ENCODE measurements at places on chromosomes 4 and X.

GRCh38 chr4:85805891-85806290, 330.9 kb downstream of the ARHGAP24 start:
- no peak for DNase-seq

GRCh38 chr4:176300036-176300435, 19.7 kb upstream of the SPCS3 start:
- DNase-seq, result no peak

GRCh38 chr4:183191630-183192029, 92.6 kb downstream of the WWC2 start:
- DNase-seq, result no peak

DNA sequence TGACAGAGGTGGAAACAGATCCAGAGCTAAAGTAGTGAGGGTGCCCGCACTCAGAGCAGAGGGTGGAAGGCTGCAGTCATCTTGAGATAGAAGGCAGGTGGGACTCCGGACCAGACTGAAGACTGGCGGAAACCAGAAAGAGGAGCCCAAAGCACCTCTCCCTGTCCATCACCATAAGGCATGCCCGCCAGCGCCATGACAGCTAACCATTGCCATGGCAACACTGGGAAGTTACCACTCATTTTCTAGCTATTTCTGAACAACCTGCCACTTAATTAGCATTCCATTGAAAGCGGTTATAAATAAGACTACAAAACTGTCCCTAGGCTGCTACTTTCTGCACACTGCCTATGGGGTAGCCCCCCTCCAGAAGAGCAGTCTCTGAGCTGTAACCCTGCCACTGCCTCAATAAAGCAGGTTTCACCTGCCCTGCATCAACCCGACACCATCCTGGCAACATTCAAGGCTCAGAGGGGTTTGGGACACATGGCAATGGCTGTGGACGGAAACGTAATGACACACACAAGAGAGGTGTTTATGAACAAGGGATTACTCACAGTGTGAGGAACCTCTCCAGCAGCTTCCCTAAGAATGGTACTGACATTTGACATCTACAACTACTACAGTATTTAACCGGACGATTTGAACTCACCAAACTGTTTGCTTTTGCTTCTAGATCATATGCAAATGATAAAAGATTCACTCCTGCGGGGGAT, 27.8 kb upstream of the FGFBP2 start:
- no peak for DNase-seq

DNA sequence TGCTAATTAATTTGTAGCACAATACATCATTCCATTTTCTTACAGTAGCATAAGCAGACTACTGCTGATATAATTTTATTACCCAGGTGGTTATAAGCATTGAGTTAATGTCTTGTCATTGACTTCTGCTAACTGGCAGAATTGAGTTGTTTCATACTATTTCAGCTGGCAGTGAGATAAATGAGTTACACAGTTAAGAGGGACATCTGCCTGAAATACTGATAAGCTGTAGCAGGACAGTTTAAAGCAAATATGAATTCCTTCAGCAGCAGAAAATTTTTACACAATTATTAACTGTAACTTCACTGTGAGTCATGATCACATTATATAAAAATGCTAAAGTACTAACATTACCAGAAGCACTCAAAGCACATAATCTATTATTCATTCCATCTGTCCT, 326.8 kb downstream of the INPP4B start:
- DNase-seq, result peak; percentile 4

GRCh38 chr4:151992332-151993154, 231.7 kb upstream of the GATB start:
- DNase-seq, result peak; percentile 12

GRCh38 chr4:89215736-89216135, 91.9 kb downstream of the GPRIN3 start:
- DNase-seq, result no peak

DNA sequence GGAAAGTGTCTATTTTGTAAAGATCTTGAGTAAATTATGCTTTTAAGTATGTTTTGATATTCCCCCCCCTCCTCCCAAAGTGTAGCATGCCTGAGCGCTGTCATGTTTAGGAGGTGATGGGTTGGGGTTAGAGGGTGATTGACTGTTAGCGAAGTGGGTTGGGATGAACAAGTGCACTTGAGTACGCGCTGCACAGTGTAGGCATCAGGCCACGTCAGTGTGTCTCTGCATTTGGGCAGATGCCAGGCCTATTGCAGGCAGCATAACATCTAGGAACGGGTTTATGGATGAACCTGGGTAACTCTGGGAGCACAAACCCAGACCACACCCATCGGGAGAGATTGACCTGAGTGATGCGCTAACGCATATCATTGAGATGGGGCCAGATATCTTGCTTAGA, 111.2 kb downstream of the TBL1X start:
- DNase-seq, result no peak

DNA sequence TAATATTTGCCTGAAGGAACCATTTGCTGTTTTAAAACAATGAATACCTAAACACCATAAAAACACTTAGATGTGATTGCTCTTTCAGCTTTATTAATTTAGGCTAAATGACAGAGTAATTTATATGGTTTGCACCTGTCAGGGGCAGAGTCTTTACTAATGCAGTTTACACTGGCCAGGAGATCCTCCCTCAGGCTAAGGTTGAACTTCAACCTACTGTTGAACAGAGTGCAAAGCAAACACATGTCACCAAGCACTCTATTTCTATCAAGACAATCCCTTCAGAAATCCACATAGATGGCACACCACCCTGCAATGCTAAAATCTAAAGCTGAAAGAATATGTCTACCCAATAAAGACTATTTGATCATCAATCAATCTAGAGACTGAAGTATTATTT, 147.3 kb downstream of the KLHL13 start:
- DNase-seq, result no peak

GRCh38 chrX:45596188-45596808, 395.6 kb upstream of the DIPK2B start:
- no peak for DNase-seq

DNA sequence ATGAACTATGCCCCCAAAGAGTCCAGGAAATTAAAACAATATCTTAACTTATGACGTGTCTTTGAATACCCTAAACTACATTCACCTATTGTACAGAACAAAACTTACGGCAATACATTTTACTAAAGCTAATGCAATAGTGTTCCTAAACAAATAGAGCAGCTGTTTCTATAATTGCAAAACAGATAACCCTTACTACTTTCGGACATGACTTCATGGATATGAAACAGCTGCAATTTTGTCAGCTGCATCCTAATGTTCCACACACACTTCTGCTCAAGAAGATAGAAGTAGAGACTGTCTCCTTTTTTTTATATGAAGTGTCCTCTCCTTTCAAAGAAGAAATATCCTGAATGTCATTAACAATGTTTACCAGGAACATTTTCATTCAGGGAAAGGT, 174.9 kb downstream of the ACTRT1 start:
- DNase-seq, result no peak

- no peak for DNase-seq
Observed at GRCh38 chrX:11444052-11444451, 150.8 kb downstream of the AMELX start.

DNA sequence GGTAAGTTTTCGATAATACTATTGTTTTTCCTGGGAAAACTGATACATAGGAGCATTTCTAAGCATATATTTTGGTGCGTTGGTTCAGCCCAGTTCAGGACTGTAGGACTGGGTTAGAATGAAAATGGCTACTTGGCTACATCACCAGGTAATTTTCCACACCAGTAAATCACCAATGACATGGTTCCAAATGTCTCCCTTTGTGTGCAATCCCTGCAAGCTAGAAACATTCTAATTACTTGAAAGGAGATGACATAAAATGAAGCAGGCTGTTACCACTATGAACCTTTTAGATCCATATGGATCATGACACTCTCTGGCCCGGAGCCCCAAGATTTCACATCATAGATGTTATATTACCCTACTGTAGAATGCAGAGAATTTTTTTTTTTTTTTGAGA, 577.4 kb upstream of the FTHL17 start:
- no peak for DNase-seq

GRCh38 chr4:95610061-95610569, 61.3 kb upstream of the UNC5C start:
- DNase-seq, result no peak

DNA sequence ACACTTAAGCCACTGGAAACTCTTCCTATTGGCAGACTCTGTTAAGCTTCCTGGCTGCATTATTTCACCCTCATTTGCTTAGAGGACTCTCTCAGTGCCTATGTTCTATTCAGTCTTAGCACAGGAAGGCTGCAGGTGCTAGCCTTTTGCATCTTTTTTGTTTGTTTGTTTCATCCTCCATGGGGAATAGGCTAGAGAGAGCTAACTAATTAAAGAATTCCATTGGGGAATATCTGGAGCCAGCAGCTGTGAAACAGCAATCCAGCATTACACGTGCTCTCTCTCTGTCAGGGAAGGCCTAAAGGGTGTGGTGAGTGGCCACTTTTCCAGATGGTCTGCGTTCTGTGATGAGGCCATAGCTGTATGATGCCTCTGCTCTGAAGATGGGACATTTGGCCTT, 633.6 kb downstream of the SPRY1 start:
- DNase-seq, result no peak

- DNase-seq, result no peak
Observed at GRCh38 chr4:7335344-7336066, 99.2 kb downstream of the PSAPL1 start.

GRCh38 chr4:138110815-138111214, 131.3 kb downstream of the SLC7A11 start:
- DNase-seq, result peak; percentile 18

GRCh38 chr4:73507541-73507940, 26.0 kb downstream of the AFM start:
- DNase-seq, result no peak

GRCh38 chr4:43276321-43276720, 383.8 kb downstream of the GRXCR1 start:
- peak; percentile 39 for DNase-seq

DNA sequence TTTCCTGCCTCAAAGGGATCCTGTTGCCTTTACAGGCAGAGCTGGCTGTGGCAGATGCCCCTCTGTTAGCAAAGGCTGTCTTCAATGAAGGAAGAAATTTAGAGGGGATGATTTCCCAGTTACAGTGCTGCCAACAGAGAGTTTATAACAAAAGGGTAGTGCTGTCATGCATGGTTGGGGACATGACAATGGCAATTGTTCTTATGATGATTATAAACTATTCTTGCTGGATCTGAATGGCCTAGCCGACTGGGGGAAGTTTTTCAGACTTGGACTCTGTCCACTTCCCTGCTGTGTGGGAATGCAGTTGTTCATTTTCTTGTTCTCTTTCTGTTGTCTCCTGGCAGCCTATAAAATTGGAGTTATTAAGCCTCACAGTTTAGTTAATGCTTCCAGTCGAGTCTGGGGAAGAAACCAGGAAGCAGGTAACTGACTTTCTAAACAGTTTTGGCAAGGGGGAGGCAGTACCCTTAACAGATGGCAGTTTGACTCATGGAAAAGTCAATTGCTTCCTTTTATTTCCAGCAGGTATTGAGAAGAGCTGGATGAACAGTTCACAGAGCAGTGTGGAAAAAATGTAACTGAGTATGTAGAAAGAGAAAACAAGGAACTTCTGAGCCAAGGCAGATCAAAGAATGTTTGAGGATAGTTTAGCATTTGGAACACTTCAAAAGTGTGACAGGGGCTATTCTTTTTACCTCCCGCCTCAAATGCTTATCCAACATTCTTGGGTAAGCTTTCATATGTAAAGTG, 582.6 kb downstream of the RAPGEF2 start:
- peak; percentile 37 for DNase-seq

DNA sequence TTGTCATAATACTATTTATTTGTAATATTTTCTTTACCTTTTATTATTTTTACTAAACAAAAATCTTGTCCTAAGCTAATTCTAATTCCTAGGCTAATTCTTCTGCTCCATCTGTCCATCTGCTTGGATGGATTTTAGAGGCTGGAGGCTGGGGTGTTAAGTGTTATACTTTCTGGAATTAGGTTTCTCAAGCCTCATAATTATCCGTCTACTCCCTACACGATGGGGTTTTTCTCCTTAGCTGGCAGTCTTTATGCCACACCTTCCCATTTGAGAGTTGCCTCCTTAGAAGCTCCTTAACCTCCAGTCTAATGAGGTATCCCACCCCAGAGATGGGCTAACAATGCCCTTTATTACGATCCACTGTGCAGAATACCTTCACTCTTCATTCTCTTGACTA, 37.6 kb upstream of the LGI2 start:
- DNase-seq, result no peak

- no peak for DNase-seq
Observed at GRCh38 chr4:67658302-67658701, 42.7 kb downstream of the UBA6 start.

DNA sequence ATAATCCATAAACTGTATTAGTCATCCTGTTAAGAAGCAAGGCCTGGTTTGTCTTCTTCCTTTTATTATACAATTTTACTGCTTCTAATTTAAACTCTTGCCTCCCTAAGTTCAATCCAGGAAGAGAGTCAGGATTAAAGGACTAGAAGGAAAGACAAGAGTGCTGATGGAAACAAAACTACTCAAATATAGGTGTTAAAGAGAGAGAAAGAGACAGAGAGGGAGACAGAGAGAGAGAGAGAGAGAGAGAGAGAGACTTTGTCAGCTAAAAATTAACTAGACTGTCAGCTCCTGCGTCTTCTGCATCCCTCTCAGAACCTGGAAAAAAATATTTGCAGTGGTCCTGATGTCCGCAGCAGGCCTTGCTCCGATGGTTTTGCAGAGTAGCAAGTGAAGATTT, 13.5 kb upstream of the FGG start:
- no peak for DNase-seq

DNA sequence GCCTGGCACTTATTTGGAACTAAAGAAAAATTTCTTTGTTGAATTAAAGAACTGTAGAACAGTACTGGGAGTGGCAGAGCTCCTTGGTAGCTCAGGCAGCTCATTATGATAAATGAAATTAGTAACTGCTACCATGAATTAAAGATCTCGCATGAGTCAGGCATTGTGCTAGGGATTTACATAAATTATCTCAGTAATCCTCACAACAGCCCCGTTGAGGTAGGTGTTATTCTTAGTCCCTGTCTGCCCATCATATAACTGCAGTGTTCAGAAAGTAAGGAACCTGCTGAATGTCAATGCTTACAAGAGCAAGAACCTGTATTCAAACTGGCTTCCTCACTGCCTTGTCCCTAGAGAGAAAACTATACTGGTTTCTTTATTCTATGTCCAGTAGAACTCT, 108.3 kb downstream of the NLGN4X start:
- DNase-seq, result no peak

DNA sequence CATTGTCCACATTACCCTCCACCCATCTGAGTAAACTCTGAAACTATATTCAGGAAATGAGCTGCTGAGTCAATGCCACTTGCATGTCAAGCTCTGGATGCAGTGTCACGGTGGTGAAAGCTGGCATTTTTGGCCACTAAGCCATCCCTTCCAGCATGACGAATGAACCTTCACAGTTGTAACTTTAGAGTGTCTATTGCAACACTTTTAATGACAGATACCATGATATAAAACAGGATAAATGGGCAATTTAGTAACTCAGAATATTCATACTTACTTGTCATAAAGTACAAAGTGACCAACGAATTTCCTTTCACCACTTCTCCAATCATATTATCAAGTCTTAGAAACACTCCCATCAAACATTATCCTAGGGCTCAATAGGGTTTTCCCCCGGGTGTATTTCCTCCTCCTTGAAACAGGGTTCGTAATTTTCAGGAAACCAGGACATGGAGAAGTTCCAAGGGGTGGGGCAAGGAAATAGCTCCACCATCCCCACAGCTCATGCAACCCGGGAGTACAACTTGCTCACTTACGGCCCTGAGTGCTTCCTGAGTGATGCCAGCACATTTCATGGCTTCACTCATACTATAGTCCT, 73.1 kb downstream of the MTHFD2L start:
- DNase-seq, result peak; percentile 45

GRCh38 chrX:10174810-10175209, 18.0 kb downstream of the CLCN4 start:
- no peak for DNase-seq

- no peak for DNase-seq
Observed at GRCh38 chrX:53321230-53321942, 40.0 kb upstream of the IQSEC2 start.
